ENCODE measurements at places on chromosomes 6 and 20.
A peak's percentile ranks its signal among the peaks of the same experiment; 100 is the strongest.

DNA sequence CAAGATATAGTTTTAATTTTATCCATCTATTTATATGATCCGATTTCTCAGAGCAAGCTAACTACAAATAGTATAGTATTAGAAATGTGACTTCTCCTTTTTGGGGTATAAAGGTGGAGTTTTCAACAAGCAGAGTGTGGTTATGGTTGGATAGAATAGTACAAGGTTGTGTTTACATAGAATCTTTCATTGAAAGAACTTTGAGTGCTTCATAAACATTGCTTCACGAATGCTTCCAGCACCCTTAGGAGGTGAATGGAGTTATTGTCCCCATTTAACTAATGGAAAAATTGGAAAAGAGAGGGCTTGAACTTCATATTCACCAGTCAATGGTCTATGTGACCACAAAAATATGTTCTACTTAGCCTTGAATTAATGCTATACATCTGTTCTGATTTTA, 134.1 kb upstream of the CITED2 start:
- no peak for DNase-seq

- peak; percentile 41 for DNase-seq
Measured at GRCh38 chr20:51854921-51855320, 52.6 kb upstream of the SALL4 start.

- no peak for DNase-seq
Measured at GRCh38 chr20:46897328-46897880, 2.8 kb downstream of the EYA2 start.

- no peak for DNase-seq
Measured at GRCh38 chr6:166008441-166009369, 158.9 kb downstream of the TBXT start.

DNA sequence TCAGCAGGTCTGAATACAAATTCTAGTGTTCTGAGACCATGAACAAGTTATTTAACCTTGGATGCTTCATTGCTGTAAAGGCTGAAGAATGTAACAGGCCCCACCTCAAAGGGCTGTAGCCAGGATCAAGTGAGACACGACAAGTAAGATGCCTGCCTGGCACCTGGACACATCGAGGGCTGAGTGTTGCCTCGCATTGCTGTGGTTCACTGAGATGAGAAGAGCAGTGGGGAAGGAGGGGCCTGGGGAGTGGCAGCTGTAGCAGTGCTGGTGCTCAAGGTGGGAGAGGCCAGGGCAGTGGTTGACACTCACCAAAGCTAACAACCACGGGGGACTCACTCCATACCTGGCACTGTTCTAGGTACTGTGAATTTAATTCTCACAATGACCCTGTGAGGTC, 187.8 kb downstream of the KIF16B start:
- DNase-seq: no peak

- no peak for DNase-seq
Measured at GRCh38 chr6:138347864-138348263, 29.8 kb upstream of the SMIM28 start.

Data from RWPE1 (cell line).